Stimulated activated CD8-positive, alpha-beta memory T cell treated with anti-CD3 and anti-CD28 coated beads, Interleukin-12 subunit alpha, Interleukin-12 subunit beta, amount 100 ng/mL, for 1 hour (primary cell): ENCODE measurements at places on chromosomes 1 and 21.

- no peak for DNase-seq
Observed at GRCh38 chr1:78703806-78704205, 54.2 kb downstream of the IFI44 start.

DNA sequence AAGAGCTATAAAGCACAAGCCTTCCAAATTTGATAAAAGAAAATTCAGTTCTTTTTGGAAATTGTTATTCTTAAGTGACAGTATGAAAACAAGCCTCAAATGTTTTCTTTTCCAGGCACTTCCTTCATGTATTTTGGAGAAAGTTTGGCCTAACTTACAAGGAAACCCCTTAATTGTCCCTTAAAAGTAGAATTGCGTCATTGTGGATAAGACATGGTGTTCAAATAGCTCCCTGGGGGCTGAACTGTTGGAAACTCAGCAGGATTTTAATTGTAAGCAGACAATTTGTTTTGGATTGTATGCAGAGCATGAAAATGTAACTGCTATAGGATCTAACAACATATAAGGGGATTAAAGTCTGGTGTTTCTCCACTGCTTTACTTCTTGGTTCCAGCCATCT, 35.4 kb upstream of the FGGY start:
- DNase-seq: no peak

DNA sequence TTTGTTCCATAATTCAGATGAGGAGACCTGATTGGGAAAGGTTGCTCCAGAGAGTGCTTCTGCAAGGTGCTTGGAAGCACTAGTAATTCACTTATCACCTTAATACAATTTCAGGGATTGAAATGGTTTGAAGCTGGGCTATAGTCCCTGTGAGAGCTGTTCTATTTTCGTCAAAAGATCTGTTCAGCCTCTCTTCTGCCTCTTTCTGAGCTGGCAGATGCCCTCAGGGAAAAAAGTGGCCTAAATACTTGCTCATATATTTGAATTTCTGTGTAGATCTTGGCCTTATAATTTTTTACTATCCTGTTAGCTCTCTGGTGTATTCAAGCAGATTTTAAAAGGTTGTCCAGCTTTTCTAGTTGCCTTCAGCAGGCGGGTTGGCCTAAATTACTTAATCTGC, 22.3 kb downstream of the C1orf146 start:
- no peak for DNase-seq

GRCh38 chr1:90834354-90834885, 117.3 kb upstream of the BARHL2 start:
- no peak for DNase-seq

- no peak for DNase-seq
Observed at GRCh38 chr21:44534688-44535087, 5.3 kb downstream of the KRTAP10-1 start.

GRCh38 chr1:160646711-160647328, at the start of gene SLAMF1:
TSS of gene SLAMF1 (minus strand) at chr1:160647044. CDS start at chr1:160646945, 99 bp downstream.
- DNase-seq: no peak

GRCh38 chr21:41537356-41537755, 29.4 kb upstream of the TMPRSS2 start:
- no peak for DNase-seq

DNA sequence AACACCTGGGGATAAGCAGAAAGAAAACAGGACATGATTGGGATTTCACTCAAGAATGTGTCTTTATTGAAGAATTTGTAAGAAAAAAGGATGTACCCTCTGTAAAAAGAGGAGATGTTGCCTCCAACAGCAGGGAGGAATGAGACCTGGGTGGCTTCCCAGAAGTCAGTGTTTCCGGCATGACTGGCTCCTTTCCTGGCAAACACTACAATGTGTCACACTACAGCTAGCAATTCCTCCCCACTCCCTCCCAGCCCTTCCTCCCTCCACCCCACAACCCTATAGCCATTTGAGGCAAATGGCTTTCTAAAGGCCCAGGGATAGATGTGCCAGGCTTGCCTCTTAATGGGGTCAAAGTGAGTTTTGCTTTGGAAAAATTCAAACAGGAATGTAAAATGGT, 11.5 kb upstream of the COL8A2 start:
- no peak for DNase-seq

DNA sequence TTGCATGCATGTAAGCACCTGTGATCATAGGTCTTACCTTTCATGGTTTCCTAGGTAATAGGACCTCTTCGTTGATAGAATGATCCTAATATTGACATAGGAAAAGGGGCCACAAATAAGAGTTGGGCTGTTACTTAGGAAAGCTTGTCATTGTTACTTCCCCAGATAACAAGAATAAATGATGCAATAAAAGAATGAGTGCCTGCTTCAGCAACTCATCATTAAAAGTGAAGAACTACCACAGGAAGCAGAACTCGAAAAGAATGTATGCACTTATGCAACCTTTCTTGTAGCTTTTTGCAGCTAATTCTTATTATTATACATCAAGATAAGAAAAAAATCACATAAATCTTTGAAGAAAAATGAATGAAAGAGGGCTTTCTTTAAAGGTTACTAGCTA, 548.6 kb downstream of the LTN1 start:
- no peak for DNase-seq

DNA sequence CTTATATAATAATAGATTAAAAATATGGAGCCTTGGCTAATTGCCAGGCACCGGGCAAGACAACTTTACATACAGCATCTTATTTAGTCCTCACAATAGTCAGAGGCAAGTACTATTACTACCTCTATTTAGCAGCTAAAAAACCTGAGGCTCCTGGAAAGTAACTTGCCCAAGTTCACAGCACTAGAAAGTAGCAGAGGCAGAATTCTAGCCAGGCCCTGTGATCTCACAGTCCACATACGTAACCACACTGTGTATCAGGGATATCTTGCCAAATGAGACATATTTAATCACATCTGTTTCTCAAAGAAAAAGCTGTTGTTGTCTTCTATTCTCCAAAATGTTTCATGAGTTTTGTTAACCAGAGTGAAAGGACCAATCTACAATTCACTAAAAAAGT, 378.5 kb downstream of the PLPP3 start:
- no peak for DNase-seq

DNA sequence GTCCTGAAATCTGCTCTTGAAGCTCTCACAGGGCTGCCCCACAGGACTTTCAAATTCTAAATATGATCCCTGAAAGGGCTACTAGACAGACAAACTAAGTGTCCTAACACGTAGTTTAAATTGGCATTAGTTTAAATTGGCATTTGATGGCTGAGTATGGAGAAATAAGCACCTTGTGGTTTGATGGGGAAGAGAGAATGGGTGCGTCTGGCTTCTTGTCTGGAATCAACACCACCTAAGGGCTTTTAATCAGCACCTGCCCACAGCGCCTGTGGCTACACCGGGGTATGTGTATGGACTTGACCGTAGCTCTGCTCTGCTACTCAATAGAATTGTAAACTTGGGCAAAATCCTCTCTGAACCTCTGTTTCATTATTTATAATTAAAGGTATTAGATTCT, 5.7 kb upstream of the LAMB3 start:
- DNase-seq: no peak

- DNase-seq: no peak
Observed at GRCh38 chr21:34846601-34847112, 177.9 kb downstream of the CLIC6 start.

DNA sequence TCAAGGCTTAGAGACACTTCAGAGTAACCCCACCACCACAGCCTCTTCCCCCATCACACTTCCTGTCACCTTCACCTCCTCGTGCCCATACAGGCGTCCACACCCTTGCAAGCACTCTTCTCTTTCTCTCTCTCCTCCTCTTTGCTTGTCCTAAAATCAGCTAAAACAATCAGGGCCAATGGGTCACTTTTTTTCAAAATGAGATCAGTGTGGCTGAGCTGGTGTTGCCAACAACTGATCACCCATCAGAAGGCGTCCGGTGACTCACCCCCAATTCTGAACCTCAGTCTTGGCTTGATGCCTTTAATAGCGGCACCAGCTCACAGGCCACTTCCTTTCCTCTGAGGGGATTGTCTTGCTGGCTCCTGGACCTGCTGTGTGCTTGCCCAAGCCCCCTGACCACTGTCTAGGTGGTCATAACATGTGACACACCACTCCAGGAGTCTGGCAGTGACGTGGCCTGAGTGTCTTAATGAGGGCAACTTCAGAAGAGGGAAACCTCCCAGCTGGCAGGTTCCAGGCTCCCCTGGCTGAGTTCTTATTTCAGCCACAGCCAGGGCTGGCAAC, 1.6 kb downstream of the DRAXIN start:
- DNase-seq: no peak

- no peak for DNase-seq
Observed at GRCh38 chr1:78553859-78554258, 63.1 kb downstream of the PTGFR start.

- no peak for DNase-seq
Observed at GRCh38 chr1:240309769-240310168, 218.1 kb downstream of the FMN2 start.

GRCh38 chr21:37039411-37040075, 33.0 kb downstream of the RIPPLY3 start:
- no peak for DNase-seq

- no peak for DNase-seq
Observed at GRCh38 chr1:165915480-165915879, 88.1 kb downstream of the UCK2 start.

- no peak for DNase-seq
Observed at GRCh38 chr1:201468844-201469644, at the start of gene PHLDA3. TSS of gene PHLDA3 (minus strand) at chr1:201469188. CDS start at chr1:201468786, 402 bp downstream.

GRCh38 chr1:197868751-197869489, 33.5 kb upstream of the C1orf53 start:
- DNase-seq: peak; percentile 10

- DNase-seq: no peak
Observed at GRCh38 chr1:115539061-115539460, 102.7 kb upstream of the VANGL1 start.

DNA sequence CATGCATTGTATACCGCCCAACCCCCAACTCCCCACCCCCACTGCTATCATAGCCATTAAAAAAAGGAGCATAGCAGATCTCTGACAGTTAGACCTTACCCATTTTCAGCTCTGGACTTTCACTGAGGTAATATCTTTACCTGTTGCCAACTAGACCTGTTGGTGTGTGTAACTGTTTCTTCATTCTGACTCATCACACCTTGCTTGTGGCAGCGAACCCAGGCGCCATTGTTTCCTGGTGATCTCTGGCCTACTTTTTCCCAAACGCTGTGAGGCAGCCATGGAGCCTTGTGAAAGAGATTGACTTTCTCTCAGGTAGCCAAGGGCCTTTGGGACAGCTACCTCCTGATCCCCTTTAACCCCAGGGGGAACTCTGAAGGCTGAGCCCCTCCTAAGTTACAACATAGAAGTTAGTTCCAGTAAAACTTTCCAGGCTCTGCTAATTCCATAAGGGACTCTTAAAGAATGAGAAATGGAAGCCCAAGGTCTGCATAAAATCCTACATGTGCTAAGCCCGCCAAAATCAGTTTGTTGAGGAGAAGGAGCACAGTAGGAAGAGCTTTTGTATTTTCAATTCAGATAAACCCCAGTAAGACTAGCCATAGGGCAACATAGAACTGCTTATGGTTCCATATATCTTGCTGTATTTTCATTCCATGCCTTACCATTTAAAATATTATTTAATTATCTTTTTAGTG, 196.1 kb upstream of the CAMK1G start:
- no peak for DNase-seq

DNA sequence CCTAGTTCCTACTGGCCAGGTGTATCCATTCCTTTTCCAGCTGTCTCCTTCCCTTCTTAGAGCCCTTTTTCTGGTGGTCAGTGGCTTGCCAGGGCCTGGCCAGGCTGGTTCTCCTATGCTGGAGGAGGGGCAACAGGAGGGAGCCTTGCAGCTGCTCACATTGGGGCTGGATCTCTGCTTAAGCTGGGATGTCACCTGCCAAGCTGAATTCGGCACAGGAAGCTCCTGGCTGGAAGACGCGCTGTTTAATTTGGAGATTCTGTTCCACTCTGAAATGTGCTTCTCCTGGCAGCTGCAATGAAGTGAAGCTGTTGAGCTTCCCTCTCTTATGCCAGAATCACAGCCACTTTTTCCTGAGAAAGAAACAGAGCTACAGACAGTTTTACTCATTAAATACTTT, 56.0 kb upstream of the POU3F1 start:
- no peak for DNase-seq

DNA sequence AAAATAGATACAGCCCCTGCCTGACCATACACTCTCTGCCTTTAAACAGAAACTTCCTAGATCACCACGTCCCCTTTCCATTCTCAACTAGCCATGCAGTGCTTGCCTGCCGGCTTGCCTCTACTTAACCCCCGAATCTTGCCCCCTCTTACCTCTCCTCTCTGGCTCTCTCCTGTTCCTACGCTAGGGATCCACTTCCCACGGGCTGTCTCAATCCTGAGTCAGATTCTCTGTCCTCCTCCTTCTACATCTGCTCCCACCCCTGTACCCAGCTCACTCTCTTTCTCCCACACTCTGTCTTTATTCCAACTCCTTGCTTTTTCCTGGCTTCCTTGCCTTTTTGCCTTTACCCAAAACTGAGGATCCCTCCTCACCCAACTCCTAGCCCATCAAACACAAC, 29.3 kb downstream of the ATF3 start:
- no peak for DNase-seq

DNA sequence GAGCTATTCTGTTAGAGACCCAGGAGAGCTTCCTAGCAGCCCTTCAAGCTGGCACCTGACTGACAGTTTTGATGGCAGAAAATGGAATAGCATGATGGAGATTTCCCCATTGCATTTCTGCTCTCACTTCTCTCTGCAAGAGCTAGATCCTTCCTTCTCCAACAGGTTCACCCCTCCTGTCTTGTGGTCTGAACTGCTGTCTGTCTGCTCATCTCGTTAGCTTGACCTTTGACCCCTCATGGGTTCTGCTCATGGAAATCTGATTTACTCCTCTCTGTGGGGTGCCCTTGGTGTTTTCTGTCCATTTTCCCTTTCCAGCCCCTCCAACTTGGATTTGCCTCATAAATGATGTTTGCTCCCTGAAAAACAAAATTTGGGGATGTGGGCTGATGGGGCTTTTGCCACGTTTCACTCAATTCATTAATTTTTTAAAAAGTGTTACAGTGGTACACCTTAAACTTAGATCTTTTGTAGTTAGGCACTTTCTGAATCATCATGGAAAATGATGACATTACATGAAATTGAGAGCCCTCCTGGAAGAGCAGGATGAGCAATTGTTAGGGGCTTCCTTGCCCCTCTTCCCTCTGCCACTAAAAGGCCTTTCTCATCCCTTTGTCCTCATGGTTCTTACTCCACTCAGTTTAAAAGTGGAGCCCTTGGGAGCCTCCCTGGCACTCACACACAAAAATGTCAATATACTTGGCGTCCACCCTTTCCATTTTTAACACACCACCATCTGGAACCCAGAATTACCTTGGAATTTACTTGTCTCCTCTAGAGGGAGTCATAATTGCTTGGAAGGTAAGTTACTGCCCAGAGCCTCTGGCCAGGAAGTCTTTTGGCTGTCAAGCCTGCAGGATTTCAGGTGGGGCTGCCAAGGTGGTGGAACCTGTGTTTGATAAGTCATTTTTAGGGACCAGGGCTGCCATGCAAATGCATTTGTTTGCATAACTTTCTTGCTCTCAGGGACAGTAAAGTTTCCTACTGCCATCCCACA, 31.9 kb upstream of the IL19 start:
- no peak for DNase-seq

- no peak for DNase-seq
Observed at GRCh38 chr1:153032677-153033308, 1.8 kb downstream of the SPRR1B start.

- DNase-seq: no peak
Observed at GRCh38 chr1:5191470-5191869, 537.1 kb downstream of the AJAP1 start.
